ENCODE measurements at places on chromosomes 6 and 20.

- no peak for DNase-seq
Measured at GRCh38 chr6:29251736-29252135, 49.8 kb upstream of the OR14J1 start.

GRCh38 chr20:53872081-53872541 is 198.3 kb downstream of the BCAS1 start:
- DNase-seq: no peak

GRCh38 chr6:46378161-46378881 is 112.9 kb downstream of the RCAN2 start:
- no peak for DNase-seq

- no peak for DNase-seq
Measured at GRCh38 chr6:93213028-93213427, 206.3 kb downstream of the EPHA7 start.

DNA sequence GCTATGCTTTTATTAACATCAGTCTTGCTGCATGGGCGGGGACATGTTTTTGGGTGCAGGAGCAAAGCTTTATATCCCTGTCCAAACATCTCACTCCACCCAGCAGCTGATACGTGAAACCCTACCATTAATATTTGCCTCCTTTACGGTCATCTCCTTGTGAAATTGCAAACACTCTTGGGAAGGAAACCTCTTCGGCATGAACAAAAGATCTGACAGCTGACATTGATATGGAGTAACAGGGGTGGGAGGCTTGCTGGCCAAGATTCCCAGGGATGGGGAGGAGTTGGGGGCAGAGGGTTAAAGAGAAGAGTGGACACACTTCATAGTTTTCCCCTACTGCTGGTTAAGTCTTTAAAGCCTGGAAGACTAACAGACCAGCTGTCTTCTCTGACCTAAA is 22.2 kb upstream of the VEGFA start:
- DNase-seq: no peak

DNA sequence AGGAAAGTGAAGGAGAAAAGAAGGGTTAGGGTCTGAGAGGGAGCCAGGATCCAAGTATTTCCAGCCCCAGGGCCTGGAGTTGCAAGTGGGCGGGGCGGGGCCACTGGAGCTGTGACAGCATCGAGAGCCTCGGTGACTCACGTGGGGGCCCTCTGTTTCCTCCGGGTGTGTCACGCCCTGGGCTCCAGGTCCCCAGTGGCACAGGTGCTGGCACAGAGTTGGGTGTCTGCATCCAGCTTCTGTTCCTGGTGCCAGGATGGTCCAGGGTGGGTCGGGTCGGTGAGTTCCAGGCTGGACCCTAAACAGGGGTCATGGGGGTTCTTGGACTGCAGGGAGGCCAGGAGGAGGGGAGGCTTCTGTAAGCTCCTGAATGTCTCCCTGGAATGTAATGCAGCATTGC is 16.7 kb downstream of the RAET1L start:
- peak; percentile 18 for DNase-seq

- DNase-seq: no peak
Measured at GRCh38 chr6:4553387-4553786, 222.8 kb upstream of the CDYL start.

GRCh38 chr6:42150254-42150653 is 7.8 kb upstream of the C6orf132 start:
- DNase-seq: no peak

GRCh38 chr6:132798869-132799538 is 567 bp upstream of the SLC18B1 start:
- peak; percentile 38 for DNase-seq
